ENCODE measurements at places on chromosomes 5 and 9.

- no peak for DNase-seq
Measured at GRCh38 chr5:67012171-67012570, 184.4 kb downstream of the CD180 start.

DNA sequence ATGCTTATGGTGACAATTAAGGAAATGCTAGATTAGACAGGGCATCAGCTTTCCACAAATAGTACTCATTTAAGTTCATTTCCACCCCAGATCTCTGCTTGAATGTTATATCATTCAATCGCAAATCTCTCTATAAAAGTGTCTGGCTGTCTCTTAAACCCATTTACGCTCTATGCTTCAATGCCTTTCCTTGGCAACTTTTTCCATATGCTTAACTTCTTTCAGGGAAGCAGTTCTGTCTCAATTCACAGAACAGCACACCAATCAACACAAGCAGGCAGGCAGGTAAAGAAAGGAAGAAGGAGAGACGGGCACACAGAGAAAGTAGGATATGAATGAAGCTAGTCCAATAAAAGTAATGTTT lies 243.1 kb downstream of the DENND1A start:
- no peak for DNase-seq

GRCh38 chr5:102581011-102581410 lies 82.2 kb upstream of the SLCO6A1 start:
- DNase-seq, result no peak

DNA sequence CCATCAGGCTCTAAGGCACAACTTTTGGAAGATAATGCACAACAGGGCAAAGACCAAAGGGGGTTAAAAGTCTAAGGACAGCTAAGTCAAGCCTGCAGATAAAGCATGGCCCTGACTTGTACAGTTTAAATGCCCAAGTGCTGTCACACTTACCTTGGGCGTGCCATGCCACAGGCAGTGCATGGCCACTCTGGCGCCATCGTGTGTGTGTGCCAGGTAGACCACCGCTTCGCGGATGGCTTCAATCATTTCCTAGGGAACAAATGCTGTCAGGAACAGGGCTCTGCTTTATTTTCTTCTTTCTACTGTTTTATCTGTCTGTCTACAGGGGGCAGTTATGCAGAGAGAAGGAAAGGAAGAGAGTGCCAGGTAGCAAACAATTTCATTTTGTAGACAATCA lies 19.3 kb downstream of the PUM3 start:
- no peak for DNase-seq

- DNase-seq, result no peak
Measured at GRCh38 chr9:33155393-33155792, 11.7 kb downstream of the B4GALT1 start.

DNA sequence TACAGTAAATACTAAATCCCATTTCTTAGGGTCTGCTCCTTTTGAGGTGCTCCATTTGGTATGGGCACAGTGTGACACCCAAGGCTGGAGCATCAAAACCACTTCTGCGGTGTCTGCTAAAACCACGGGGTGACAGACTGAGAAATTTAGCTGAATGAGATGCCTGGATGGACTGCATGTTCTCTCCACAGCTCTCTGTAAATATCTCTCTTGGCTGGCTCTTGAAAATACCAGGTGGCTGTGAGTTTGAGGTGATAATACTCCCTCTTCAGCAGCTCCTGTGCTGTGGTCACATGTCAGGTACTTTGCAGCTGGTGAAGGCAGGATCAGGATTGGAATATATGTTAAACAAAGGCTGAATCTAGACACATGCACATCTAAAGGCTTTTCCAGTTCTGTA lies 93.7 kb upstream of the SIMC1 start:
- no peak for DNase-seq

DNA sequence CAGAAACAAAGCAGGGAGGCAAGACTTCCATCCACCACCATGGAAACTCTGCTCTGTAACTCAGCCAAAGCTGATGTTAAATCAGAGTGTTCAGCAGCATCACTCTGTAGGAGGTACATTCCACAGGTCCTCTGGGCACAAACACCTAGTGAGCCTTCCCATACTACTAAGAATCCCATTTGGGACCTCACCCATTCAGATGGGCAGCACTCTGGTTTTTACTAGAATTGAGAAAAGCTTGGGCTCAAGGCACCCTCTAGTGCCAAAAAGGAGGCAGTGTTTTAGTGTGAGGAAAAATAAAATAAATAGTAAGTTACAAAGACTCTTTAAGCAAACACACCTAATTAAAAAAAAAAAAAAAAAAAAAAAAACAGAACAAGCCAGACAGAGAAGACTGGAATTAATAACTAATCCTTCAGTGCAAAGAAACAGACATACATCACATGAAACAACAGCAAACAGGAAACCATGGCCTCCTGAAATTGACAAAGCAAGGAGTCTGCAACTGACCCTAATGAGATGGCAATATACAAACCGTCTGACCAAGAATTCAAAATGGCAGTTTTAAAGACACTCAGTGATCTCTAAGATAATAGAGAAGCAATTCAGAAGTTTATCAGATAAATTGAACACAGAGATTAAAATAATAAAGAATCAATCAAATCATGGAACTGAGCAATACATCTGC lies 159.5 kb downstream of the GNA14 start:
- no peak for DNase-seq

GRCh38 chr5:34657274-34657921 lies 1.3 kb downstream of the RAI14 start:
- no peak for DNase-seq

DNA sequence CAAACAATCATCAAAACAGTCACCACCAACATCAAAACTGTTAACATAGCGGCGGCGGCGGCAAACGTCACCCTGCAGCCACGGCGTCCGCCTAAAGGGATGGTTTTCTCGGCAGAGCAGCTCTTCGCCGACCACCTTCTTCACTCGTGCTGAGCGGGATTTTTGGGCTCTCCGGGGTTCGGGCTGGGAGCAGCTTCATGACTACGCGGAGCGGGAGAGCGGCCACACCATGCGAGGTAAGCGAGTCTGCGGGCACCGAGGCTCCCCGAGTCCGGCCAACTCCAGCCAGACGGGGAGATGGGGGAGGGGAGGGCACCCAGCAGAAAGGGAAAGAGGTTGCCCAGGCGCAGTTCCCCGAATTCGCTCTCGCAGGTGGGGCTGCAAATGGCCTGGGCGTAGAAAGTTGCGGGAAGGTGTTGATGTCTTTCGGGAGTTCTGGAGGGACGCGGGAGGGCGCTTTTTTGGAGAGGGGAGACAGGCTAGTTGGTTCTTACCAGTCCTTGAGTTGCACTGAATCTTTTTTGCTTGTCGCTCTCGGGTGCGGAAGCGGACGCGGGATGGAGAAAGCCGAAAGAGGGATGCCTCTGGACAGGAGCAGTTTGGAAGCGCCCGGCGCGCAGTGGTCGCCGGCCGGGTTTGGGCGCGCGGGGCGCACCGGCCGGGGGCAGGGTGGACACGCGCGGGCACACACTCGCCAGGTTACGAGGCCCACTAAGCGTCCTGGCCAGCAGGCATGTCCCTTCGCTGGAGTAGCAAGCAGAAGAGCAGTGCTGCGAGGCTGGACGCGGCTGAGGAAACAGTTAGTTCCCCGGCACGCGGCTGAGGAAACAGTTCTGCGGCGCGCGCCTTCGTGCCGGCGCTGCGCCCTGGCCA lies 849 bp downstream of the RORB start:
- DNase-seq, result no peak

DNA sequence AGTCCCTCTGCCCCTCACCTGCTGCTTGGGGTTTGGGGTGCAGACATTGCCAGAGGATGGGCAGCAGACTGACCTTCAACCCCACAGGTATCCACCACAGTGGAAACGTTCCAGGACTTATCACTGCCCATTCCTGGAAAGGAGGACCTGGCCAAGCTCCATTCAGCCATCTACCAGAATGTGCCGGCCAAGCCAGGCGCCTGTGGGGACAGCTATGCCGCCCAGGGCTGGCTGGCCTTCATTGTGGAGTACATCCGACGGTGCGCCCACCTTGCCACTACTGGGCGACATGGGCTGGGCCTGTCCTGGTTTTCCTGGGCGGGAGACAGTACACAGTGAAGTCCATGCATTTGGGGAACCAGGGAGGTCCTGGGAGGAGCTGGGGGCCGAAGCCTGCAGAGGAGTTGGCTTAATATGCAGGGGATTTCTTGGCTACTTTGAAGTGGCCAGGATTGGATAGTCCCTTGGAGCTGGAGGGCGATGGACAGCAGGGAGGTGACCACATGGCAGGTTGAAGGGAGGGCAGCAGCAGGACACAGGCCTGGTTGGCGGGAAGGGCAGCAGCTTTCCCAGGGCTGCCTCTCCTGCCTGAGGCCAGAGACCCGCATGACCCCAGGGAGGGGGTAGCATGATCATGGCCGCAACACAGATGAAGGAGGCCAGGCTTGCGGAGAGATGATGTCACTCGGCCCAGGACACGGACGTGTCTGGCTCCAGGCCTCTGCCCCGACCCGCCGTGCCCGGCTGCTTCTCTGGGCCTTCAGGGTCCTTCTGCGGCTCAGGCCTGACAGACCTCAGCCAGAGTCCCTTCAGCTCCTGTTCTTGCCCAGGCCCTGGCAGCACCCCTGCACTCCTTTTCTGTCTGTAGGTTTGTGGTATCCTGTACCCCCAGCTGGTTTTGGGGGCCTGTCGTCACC lies 34.6 kb downstream of the USP20 start:
- DNase-seq, result no peak

- no peak for DNase-seq
Measured at GRCh38 chr9:6644346-6645104, 1.0 kb downstream of the GLDC start.

GRCh38 chr9:123946101-123946821 lies 16.3 kb upstream of the DENND1A start:
- no peak for DNase-seq

DNA sequence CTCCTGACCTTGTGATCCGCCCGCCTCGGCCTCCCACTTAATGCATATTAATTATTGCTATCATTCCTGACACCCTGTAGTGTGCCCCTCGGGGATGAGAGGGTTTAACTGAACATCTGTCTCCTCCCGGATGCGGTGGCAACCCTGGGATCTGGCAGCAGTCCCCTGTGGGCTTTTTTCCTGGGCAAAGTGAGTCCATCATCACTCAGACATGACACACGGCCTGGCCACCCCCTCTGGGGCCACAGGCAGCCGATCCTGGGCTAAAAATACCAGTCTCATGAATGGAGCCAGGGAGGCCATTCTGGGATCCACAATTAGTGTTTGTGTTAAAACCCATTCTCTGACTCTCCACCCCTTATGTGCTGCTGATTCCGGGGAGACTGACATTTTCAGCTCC lies 161.2 kb downstream of the RGS3 start:
- no peak for DNase-seq

DNA sequence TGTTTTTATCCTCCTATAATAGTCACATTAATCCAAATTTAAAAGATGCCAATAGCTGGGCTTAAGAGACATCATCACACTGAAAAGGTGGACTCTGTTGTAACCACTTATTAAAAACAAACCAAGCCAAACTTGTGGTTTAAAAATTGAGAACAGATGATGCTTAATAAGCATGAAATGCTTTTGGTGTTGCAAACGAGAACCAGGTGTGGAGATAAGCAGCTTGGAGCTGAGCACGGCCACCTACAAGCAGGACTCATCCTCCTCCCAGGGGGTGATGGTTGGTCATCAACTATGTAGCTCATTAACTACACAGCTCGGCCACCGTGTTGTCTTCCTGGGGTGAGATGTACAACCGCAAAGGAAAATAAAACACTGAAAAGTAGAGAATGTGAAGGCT lies 154.4 kb downstream of the NPR3 start:
- no peak for DNase-seq

- no peak for DNase-seq
Measured at GRCh38 chr5:61489574-61489973, 157.5 kb downstream of the ZSWIM6 start.

- DNase-seq, result no peak
Measured at GRCh38 chr5:159465604-159466003, 135.3 kb upstream of the IL12B start.

Measured in activated CD8-positive, alpha-beta memory T cell treated with anti-CD3 and anti-CD28 coated beads for 4 hours (primary cell).